ENCODE measurements at places on chromosomes 3 and 15.

DNA sequence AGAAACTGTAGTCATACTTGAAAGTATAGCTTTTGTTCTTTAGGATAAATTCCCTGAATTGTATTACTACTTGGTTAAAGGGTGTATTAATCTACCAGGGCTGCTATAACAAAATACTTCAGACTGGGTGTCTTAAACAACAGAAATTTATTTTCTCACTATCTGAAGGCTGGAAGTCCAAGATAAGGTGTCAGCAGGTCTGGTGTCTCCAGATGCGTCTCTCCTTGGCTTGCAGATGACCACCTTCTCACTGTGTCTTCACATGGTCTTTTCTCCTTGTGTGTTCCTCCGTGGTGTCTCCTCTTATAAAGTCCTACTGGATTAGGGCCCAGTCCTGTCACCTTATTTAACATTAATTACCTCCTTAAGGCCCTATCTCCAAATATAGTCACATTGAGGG lies 33.7 kb downstream of the MED12L start:
- no peak for DNase-seq

DNA sequence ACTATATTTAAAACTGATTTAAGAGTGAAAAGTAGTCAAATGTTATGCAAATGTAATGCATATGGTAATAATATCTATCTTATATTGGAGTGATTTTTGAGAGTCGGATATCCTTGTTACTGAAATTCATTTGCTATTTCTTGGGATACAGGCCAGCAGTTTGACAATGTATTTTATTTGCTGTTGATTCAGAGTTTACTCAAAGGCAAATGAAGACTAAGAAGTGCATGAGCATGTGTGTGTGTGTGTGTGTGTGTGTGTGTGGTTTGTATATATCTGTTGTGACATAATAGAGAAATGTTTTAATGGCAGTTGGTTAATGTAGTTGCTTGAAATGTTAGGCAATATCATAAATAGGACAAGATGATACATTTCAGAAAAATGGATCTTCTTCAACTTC lies 39.0 kb downstream of the UNC13C start:
- no peak for DNase-seq

DNA sequence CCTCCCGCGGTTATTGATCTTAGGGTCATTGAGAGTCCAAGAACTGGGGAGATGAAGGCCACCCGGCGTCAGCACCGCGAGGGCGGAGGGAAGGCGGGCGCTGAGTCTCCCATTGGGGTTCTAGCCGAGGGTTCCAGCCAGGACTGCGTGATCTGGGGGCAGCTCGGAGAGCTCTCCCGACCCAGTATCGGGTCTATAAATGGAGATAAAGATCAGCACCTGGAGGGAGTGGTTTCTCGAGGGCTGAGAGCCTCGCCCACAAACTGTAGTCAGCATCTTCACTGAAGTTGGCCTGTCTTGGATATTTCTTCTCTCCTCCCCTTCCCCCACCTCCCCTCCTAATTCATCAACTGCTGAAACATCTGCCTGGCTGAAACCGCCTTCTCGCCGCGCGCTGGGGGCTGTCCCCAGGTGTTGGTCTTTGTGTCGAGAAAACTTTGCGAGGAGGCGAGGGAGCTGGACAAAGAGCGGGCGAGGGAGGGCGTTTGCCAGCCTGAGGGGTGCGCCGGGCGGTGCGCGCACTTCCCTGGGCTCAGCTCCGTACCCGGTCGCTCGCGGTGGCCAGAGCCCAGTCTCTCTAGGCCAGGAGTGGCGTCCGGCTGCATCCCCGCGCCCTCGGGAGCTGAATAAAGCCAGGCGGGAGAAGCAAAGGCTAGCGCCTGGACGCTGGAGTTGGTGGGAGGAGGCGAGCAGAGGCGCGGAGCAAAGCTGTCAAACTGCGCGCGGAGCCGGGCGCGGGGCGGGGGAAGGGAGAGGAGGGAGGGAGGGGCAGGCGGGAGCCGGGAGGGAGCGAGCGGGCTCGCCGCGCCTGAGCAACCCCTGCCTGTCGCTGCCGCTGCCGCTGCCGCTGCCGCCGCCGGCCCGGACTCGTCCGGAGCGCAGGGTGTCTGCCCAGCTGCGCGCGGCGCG lies at the start of gene ST8SIA2:
TSS of gene ST8SIA2 (plus strand) at position 811 of the 909 bp plus-strand sequence. CDS start 184 bp downstream, outside the sequence.
- no peak for DNase-seq

- DNase-seq = peak; percentile 41
Observed at GRCh38 chr15:47412136-47412535, 305.2 kb upstream of the SEMA6D start.

- DNase-seq = no peak
Observed at GRCh38 chr15:92745845-92746271, 90.3 kb upstream of the FAM174B start.
